ENCODE measurements at places on chromosomes 11 and 22.

GRCh38 chr11:7573558-7574296 is 59.9 kb downstream of the PPFIBP2 start:
- no peak for DNase-seq

DNA sequence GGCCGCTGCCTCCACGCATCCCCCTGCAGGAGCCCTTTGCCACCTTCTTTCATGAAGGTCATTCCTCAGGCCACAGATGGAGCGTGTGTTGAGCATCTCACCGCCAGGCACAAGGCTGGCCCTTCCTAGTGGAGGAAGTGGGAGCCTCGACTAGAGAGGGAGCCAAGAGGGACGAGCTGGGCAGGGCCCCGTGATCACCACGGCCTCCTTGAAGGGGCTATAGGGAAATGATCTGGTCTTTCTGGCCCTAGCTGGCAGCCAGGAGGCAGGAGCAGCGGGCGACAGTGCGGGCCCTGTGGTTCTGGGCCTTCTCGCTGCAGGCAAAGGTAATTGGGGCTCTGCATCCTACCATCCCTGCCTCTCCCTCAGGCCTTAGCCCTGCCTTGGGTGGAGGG is 49.1 kb downstream of the PISD start:
- DNase-seq: no peak

GRCh38 chr22:46192210-46192993 is 42.1 kb downstream of the PPARA start:
- DNase-seq: no peak

DNA sequence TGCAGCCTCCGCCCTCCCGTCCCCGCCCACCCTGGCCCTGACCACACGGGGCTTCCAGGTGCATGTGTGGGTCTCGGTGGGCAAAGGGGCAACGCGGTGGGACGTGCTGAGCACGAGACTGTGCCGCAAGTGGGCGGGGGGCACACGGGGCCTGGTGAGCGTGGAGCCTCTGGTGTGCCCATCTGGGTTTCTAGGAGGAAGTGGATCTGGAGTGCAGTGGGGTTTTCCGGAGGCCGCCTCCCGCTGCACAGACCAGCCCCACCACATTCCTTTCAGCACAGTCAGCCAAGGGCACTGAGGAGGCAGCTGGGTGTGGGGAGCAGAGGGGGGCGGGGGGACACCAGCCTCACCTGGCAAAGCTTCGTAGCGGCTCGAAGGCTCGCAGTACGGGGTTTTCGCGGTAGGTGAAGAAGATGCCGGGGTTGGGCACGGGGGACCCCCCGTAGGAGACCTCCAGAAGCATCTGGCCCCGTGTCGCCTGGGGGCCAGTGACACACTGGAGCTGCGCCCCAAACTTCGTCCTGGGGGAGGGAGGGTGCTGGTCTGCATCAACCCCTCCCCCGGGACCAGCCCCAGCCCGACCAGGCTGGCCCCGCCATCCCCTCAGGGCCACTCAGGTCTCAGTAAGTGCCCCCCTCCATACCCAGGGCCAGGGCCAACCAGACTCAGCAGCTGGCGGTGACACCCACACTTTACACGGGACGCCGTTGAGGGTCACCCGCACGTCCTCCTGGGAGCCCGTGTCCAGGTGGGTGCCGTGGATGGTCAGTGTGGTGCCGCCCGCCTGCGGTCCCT is 12.4 kb upstream of the MAPK11 start:
- DNase-seq: no peak

- no peak for DNase-seq
Measured at GRCh38 chr22:44777364-44777755, 25.0 kb downstream of the ARHGAP8 start.

DNA sequence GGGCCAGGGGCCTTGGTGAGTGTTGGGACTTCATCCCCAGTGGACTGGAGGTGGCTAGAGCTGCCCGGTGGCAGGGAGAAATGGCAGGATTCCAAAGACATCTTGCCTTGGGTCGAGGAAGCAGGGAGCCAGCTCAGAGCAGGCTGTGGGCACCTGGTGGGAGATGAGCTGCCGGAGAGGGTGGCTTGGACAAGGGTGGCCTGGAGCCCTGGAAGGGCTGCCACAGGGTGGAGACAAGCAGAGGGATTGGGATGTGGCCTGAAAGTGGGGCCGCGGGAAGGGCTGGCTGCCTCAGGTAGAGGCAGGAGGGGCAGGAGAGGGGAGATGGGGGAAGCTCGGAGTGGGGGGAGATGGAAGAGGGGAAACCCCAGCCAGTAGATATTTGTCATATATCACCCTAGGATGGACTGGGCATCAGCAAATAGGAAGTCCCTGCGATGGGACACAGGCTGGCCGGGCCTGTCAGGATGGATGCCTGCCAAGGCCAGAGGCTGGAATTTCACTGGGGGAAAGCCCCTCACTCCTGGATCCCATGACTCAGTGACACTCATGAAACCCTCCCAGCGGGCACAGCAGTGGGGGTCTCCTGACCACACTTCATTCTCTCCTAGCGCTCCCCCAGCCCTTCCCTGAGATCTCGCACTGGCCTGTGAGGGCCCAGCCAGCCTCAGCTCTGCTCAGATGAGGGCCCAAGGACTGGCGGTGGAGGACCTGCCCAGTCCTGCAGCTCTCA is 72.0 kb upstream of the SHISAL1 start:
- no peak for DNase-seq
